NCI-H2081 treated with DMSO at 0.1 percent for 48 hours (cell line): ENCODE measurements at places on chromosomes 6 and 20.
A peak's percentile ranks its signal among the peaks of the same experiment; 100 is the strongest.

DNA sequence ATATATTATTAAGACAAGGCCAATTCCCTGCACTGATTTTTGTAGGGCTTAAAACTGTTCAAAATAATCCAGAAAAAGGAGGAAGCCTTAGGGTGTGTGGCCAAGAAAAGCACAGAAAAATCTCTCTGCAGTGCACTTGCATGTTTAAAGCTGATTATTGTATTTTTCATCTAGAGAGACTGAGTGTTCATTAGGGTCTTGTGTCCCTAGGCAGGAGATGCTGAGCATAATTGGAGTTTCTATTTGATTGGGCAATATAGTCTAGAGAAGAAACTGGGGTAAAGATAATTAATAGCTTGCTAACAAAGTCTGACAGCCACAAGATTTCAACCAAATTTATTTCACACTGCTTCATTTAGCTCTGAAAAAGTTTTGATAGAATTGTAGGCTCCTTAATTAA is 2.4 kb downstream of the FLRT3 start:
- DNase-seq, result no peak

DNA sequence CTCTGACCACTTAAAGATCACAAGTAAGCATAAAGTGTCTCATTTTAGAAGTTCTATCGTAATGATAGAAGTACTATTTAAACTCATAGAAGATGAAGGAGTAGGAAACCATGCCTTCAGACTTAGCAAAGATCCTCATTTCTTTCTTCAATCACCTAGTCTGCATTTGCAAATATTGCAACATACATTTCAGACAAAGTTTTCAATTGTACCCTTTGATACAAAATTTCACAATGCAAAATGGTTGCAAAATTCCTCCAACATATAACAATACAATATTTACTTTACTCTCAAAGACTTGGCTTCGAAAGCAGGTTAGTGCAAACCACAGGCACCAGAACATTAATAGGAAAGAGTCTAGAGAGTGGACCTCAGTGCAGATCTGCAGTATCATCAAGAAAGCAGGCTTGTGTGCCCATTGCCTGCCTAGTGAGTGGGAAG is 16.1 kb upstream of the ROS1 start:
- DNase-seq, result no peak

DNA sequence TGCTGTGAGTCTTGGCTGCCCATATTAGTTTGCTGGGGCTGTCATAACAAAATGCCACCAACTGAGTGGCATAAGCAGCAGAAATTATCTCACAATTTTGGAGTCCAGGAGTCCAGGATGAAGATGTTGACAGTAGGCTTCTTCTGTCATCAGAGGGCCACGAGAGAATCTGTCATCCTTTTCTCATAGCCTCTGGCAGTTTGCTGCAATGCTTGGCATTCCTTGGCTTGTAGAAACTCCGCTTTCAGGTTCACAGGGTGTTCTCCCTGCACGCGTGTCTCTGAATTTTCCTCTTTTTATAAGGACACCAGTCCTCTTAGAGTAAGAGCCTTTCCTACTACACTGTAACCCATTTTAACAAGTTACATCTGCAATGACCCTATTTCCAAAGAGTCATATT is 838.4 kb downstream of the TFAP2A start:
- no peak for DNase-seq

DNA sequence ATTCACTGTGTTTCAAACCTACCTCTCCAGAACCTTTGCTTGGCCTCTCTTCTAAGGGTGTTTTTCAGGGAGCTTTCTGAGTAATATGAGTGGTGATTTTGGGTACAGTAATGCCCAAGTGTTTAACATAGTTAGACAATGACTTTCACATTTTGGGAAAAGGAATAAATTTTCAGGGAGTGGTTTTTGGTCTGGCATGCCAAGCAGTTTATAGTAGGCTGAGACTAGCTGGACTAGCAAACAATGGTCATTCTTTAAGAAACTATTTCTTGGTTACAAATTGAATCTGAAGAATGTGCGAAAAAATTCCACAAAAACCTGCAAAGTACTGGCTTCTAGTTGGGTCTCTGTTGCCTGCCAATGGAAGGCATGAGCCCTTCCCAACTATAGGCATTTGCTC is 15.4 kb downstream of the FNDC1 start:
- no peak for DNase-seq

DNA sequence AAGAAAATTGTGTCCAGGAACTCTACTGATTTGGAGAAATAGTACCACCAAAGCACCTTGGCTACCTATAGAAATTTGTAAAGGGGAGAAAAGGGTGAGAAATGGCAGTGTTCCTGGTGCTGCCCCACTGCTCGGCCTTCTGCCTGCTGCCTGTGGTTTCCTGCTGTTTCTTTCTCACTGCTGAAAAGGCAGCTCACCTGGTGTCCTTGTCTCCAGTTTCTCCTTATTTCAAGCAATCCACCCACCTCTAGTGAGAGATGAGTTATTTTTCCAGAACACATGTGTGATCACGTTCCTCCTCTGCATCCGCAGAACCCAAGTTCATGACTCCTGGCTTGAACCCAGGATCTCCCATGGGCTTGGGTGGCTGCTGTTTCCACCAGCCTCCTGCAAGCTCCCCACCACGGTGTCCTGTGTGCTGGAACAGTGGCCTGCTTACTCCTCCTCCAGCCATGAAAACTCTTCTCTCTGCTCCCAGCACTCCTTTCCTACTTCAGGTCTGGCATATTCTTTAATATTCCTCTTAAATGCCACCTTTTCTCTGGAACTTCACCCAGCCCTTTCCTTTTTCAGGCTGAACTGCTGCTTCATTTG is 48.9 kb downstream of the ELOVL2 start:
- no peak for DNase-seq

DNA sequence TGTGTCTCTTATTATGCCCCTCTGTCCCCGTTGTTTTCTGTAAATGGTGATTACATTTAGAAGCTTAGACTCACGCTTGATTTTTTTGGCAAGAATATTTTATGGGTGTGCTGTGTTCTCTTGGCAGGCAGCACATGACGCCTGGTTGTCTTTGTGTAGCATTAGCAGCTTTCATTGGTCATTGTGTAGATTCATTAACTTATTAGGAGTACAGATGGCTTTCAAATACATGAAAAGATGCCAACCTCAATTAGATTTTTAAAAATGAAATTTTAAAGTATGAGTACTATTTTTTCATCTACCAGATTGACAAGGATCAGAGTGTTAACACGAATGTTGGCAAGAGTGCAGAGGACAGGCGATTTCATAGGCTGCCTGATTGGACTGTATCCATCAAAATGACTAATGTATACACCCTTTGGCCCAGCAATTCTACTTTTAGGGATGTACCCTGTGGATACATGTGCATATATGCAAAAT is 15.2 kb downstream of the COX4I2 start:
- peak; percentile 39 for DNase-seq

GRCh38 chr20:53581444-53582250 is 12.0 kb downstream of the ZNF217 start:
- DNase-seq, result no peak

GRCh38 chr6:121597654-121598053 is 162.2 kb downstream of the GJA1 start:
- no peak for DNase-seq

DNA sequence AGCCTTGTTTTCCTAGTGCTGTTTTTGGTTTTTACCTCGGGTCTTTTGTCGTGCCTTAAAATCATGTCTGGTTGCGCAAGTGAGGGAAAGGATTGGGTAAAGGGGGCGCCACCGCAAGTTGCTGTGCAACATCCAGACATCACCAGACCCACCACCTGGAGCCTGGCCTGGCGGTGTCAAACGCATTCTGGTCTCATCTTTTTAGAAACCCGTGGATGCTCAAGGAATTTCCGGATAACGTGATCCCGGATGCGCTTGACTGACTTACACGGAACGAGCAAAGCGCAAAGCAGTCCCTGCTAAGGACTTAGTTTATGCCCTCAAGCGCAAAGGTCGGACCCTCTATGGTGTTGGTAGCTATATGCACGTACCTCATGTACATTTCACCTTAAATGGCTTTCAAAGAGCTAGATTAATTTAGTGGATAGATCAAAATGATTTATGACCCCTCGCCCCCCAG is 105.2 kb downstream of the OR2B2 start:
- DNase-seq, result no peak

GRCh38 chr6:79872303-79872702 is 75.0 kb downstream of the ELOVL4 start:
- DNase-seq, result no peak

GRCh38 chr6:116015983-116016382 is 44.7 kb downstream of the FRK start:
- DNase-seq, result no peak

- DNase-seq, result no peak
Measured at GRCh38 chr6:2209226-2209809, 36.1 kb downstream of the GMDS start.

GRCh38 chr20:15716256-15716655 is 857.0 kb downstream of the KIF16B start:
- DNase-seq, result no peak

DNA sequence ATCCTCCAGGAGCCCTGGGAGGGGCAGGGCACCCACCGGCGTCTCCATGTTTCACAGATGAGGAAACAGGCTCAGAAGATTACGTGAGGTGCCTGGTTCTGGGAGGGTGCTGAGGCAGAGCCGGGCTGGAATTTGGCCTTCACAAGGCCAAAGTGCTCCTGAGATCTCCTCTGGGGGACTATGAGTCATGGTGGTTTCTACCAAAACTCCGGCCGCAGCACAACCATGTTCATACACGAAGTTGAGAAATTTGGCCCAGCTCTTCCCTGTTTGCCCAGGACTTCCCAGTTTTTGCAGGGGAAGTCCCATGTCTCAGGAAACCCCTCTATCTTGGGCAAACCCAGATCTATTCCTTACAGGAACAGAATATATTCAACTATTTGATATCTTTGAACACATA is 172.9 kb upstream of the CDYL start:
- DNase-seq, result no peak

DNA sequence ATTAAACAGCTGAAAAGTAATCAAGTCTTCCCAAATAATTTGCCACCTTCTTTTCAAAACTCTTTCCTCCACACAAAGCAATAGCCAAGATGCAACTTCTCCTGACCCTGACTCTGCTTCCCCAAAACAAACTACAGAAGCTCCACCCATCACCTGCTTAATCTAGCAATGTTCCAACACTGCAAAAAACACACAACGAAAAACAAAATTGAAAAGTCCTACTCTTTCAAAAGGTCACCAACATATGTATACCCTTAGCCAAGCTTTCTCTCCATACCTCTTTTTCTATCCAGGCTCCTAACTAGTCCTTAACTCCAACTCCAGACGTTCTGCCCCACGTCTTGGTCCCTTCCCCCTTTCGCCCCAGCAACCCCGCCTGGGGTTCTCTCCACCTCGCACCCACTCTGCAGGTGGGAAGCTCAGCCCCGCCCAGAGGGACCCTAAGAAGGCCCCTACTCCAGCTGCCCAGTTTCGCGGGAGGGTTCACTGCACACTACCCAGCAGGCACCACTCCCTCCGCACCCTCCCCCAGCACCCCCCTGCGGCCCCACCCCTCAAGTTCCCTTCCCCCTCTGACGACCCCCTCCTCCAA is 717 bp downstream of the CSNK2A1 start:
- DNase-seq, result no peak

GRCh38 chr6:100574836-100575235 is 110.1 kb upstream of the SIM1 start:
- no peak for DNase-seq

DNA sequence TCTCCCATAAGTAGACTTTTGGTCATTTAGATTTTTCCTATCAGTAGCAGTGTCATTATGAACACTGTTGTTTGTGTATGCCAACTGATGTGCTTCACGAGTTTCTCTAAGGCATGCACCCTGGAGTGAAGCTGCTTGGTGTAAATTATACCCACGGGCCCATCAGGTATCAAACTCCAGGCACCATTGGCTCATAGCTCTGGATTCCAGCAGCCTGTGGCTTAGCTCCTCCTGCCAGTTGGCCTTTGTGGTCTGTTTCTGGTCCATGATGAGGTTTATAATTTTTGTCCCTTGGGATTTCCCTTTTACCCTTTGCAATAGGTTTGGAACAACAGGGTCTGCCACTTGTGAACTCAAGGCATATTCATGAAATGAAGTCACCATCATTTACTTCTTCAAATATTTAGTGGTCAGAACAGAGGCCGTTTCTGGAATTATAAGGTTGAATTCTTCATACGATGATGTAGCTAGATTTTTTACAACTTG is 350.5 kb downstream of the PRL start:
- no peak for DNase-seq

DNA sequence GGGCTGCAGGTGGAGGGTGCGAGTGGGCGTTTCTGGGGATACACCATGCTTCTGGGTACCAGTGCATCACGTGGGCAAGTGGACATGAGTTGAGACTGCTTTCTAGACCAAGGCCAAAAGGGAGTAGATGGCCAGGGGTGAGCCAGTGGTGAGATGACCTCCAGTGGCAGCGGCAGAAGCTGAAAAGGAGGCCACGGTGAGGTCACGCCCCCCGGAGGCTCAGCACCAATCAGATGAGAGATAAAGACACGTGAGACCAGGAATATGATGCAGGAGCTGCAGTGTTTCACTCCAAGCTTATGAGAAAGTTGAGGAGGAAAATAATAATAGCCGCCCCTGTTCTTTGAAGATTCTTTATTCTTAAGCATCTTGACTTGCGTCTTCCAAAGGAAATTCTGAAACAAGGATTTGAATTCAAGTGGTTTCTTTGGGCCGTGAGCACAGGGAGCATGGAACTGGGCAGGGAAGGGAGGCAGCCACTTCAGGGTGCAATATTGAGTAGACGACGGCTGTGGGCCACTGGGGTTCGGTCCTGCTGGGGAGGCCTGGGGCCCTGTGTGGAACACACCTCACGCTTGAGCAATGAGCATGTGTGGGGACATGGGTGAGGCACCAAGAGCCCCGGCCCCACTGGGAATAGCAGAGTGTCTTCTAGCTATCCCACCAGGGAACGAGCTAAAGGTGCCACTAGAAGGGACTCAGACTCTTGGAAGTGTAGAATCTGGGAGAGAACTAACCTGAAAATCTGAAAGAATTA is 156.7 kb upstream of the LRFN2 start:
- no peak for DNase-seq

GRCh38 chr20:658731-659291 is 5.8 kb upstream of the SRXN1 start:
- no peak for DNase-seq

DNA sequence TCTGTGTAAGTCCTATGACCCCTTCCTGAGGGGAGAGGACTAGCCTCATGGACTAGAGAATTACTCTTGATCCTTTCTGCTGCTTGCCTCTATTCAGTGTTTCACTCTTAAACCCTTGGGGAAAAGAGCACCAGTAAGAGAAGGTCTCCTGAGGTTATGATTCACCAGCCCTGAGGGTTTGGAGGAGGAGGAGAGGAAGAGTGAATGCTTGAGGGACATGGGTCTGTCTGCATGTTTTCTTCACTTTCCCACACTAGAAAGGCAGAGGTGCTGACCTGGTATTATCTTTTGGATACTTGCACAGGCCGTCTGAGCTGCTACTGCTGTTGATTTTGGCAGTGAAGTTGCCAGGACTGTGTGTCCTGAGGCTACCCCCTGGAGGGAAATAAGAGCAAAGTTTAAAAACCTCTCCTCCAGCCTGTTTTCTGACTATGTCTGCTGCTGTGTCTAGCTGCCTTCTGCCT is 78.3 kb downstream of the CD109 start:
- DNase-seq, result no peak

- DNase-seq, result no peak
Measured at GRCh38 chr6:79946272-79947190, 822 bp downstream of the ELOVL4 start.

GRCh38 chr6:151075527-151075926 is 164.2 kb upstream of the AKAP12 start:
- no peak for DNase-seq

GRCh38 chr20:44405257-44405656 is 49.8 kb downstream of the HNF4A start:
- DNase-seq, result no peak
